ENCODE measurements at places on chromosomes 3 and 15. TPM values are rescaled to one million over a fixed set of nuclear protein-coding genes. Genes with fewer than 3 reads are reported as not detected.

TRPM1 gene
- polyA plus RNA-seq: not detected

CIB2 gene
- polyA plus RNA-seq: 23.1 TPM

ROBO2 gene
- 7.1 TPM for polyA plus RNA-seq

CAPN3 gene
- polyA plus RNA-seq: 448 TPM

LRTM1 gene
- polyA plus RNA-seq: 79.2 TPM

DNA sequence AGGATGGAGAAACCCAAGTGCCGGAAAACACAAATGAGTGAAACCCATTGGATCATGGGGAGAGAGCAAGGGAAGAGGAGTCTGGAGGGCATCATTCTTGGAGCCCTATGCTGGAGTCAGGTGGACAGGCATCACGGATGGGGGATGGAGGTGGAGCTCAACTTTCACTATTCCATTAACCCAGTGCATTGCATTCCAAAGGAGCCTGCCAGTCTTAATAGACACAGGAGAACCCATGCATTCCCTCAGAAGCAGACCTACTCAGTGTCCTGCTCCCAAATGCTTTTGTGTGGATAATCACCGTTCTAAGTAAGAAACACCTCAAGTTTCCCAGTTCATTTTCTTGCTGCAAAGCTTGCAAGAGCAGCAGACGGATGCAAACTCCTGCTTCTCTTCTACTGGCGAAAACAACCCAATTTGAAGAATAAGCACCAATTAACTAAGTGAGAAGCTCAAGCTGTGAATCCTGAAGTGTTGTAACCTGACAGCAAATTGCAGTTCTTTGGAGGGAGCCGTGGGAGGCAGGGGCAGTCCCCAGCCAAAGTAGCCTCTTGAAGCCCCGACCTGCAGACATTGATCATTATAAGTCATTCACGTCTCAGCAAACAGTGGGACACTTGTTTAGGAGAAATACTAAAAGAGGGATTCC lies 25.3 kb downstream of the SEMA5B start:
- DNase-seq: no peak

- DNase-seq: no peak
Measured at GRCh38 chr15:36256404-36256807, 323.0 kb upstream of the CDIN1 start.

DNA sequence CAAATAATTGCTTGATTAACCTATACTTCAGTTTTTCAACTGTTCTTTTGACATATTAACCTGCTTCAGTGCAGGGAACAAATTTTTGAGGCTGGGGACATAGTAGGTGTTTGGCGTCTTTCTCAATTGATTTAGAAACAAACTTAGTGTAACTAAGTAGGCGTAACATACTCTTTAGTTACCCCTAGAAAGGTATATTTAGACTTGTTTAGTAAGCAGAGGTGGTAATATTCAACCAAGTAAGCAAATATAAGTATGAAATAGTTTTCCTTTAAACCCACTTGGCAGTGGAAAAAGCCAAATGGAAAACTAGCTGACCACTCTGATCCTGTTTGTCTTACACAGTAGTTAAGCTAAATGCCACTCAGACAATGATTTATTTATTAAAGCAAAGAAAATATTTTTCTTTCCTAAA lies 113.2 kb downstream of the MBNL1 start:
- no peak for DNase-seq

GRCh38 chr3:189222927-189223636 lies 51.3 kb downstream of the TPRG1 start:
- DNase-seq: no peak

DNA sequence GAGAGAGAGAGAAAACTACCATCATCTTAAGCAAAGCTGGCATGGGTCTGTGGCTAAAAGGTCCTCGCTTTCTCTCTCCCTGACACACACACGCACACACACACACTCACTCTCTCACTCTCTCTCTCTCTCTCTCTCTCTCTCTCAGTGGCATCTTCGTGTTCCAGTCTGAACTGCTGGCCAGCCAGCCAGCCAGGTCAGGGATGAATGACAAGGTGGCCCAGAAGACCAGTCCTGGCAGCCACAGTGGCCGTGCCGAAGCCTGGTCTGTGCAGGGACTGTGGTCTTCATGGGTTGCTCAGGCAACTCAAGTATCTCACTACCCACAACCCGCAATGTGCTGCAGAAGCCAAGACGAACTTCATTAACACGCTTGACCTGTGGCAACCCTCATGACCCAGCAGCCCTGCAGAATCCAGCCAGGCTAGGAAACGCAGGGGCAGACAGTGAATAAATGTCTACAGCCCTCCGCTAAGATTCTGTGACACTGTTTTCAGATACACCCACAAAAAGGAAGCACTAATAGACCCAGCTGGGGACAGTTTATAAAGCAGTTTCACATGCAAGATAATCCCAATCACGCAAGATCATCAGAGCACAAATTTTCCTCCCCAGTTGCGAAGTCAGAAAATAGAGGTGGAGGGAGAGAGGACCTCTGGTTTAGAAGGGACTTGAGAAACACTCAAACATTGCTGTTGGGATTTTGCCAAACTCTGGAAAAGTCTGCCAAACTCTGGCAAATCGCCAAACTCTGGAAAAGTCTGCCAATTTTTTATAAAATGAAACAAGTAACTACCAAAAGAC lies 66.4 kb downstream of the XXYLT1 start:
- peak; percentile 55 for DNase-seq

- peak; percentile 47 for DNase-seq
Measured at GRCh38 chr15:79923079-79923514, 26.3 kb upstream of the MTHFS start.

GRCh38 chr3:161148832-161149475 lies 43.8 kb upstream of the B3GALNT1 start:
- no peak for DNase-seq

- DNase-seq: peak; percentile 81
Measured at GRCh38 chr3:114418724-114419543, 125.1 kb downstream of the TIGIT start.

GRCh38 chr3:131553495-131554247 lies 50.9 kb upstream of the MRPL3 start:
- no peak for DNase-seq

- no peak for DNase-seq
Measured at GRCh38 chr15:62779036-62779770, 263.3 kb upstream of the TPM1 start.
